ENCODE measurements at places on chromosomes 7 and 10.
A peak's percentile ranks its signal among the peaks of the same experiment; 100 is the strongest.

GRCh38 chr7:35613150-35613549 is 81.8 kb downstream of the HERPUD2 start:
- no peak for DNase-seq

- no peak for DNase-seq
These were observed 257.8 kb upstream of the PPP2R2D start for GRCh38 chr10:131642966-131643365.

- DNase-seq: no peak
These were observed 111.8 kb downstream of the ADK start for GRCh38 chr10:74262856-74263255.

GRCh38 chr10:3096149-3096548 is 28.8 kb downstream of the PFKP start:
- no peak for DNase-seq

DNA sequence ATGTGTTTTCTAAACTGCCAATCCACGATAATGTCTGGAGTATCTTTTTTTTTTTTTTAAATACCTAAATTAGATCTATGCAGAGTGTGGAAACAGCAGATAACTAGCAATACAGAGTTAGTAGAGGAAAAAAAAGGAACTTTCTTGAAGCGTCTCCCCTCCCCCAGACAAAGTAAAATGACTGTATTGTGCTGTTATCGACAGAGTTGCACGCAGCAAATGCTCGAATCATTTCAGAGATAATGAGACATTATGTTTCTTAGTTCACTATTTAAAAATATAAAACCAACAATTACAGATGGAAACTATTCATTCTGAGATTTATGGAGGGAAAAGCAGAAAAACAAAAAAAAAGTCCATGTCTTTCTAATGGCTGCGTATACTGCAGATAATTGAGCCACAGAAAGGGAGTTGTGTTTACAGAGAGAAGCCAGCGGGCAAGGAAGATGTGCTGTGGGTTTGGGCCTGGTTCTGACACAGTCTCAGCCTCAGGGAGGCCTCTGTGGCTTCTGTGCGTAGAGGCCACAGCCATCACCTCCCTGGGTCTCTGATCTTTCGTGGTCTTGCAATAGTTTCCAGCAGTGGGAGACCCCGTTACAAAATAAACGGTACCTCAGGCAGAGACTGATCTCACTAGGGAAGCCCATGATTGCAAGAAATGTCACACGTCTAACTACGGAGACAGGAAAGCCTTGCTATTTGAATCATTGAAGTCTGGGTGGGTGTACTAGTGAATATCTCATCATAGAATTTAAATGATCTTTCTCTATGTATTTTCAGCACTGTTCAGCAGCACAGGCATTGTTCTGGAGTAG is 19.1 kb upstream of the KLF6 start:
- peak; percentile 54 for DNase-seq

DNA sequence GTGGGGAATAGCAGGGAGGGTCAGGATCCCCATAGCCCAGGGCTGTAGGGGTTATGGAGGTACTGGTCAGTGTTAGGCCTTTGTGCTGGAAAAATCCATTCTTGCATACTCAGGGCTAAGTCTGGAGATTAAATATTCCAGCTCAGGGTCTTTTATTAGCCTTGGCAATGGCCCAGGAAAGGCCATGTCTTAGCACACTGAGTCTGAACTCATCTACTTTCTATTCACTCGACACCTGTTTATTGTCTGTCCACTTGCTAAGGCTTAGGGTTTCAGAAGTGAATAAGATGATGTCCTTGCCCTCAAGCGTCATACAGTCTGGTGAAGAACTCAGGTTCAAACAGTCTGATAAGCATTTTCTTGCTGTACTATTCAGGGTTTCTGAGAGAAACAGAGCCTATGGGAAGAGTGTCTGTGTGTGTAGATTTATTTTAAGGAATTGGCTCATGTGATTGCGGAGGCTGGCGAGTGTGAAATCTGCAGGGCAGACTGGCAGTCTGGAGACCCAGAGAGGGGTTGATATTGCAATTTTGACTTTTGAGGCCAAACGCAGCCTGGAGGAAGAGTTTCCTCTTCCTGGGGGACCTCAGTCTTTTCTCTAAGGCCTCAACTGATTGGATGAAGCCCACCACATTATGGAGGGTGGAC is 135.8 kb downstream of the RAMP3 start:
- no peak for DNase-seq

- DNase-seq: no peak
These were observed 25.8 kb upstream of the PCGF5 start for GRCh38 chr10:91194497-91195179.
